ENCODE measurements at places on chromosomes 7 and 10.

GRCh38 chr7:84647797-84648757 is 453.5 kb upstream of the SEMA3A start:
- DNase-seq: no peak

DNA sequence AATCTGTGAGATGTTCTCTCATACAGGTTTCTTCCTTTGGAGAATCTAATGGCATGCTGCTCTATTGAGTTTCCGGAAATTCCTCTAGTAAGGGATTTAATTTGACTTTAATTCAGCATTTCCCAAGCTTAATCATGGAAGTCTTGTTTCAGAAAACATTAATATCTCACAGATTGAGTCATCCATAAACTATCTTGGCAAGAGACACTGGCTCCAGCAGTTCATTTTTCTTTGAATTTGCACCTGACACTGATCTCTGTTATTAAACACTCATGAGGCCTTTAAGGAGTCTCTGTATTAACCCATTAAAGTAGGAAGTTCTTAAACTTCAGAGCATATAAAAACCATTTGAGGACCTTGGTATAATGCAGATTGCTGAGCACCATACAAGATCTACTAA is 3.6 kb upstream of the ITGB8 start:
- DNase-seq: no peak

DNA sequence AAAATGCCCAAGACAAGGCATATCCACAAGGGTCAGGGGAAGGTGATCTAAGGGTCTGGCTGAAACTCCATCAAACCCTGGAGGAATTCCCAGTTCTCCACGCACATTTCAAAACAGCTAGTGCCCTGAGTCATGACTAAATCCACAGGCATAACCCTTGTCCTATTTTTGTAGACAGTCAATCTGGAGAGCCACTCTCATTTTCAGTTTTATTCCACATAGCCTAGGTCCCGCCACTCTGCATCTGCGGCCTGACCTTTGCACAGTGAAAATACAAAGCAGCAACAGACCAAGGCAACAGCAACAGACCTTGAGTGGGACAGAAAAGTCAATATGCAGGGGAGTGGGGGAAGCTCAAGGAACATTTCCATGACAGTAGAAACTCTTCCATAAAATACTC is 201.4 kb upstream of the NPVF start:
- no peak for DNase-seq

DNA sequence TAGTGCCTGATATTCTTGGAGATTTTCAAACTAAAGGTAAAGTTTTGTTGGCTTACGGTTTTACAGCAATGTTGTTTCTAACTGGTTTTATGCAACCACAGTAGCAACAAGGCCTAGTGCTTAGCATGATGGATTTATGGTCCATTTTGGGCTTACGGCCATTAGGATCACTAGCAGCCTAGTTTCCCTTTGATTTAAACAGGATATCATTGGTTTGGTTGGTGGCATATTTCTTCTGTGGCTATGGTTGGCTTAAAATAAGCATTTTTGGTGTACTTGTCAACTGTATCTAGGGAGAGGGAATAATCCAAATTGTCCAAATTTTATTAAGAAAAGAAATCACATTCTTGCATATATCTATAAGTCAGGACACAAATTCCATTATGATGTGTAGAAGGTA is 194.0 kb downstream of the HDAC9 start:
- DNase-seq: no peak

- DNase-seq: no peak
Observed at GRCh38 chr7:142001163-142001874, 5.6 kb downstream of the MGAM start.

DNA sequence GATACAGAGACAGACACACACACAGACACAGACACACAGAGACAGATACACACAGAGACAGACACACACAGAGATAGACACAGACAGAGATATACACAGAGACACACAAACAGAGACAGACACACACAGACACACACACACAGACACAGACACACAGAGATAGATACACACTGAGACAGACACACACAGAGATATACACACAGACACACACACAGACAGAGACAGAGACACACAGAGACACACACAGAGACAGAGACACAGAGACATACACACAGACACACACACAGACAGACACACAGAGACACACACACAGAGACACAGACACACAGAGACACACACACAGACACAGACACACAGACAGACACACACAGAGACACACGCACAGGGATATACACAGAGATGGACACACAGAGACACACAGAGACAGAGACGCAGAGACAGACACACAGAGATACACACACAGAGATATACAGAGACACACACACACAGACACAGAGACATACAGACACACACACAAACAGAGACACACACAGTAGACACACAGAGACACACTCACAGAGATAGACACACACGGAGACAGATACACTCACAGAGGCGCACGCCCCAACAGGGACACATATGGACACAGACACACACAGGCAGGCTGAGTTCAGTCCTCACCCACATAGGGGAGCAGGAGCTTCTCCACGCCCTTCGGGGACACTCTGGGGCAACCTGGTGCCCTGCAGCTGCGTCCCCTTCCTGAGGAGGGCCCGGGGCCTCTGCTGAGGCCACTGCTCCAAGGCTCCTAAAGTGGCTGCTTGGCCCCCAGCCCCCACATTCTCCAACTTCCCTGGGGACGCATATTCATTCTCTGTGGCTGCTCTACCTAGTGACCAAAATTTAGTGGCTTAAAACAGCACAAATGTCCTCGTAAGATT is 10.3 kb upstream of the PPP2R2D start:
- no peak for DNase-seq

DNA sequence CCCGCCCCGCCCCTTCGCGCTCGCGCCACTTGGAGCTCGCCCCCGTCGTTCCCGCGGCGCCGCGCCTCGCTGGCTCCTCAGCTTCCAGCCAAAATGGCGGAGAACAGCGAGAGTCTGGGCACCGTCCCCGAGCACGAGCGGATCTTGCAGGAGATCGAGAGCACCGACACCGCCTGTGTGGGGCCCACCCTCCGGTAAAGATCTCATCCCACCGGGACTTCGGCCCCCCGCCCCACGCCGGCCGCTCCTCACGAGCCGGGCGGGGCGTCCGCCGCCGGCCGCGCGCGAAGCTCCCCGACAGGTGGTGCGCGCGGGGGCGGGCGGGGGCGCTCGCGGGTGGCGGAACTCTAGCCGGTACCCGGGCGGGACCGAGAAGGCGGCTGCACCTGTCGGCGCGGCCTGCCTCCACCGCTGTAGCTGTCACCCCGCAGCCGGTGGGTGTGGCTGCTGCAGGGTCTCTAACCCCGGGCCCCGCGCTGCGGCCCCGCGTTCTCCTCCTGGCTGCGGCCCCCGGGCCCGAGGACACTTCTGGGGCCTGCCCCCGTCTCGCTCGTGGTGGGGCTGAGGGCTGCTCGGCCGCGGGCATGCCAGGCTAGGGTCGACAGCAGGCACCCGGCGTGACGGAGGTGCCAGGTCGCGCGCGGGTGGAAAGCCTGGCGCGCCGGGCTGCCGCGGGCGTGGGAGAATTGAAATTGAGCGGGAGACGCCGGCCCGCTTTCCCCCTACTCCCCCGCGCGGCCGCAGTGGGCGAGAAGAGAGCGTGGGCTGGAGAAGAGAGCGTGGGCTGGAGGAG is at the start of gene EXOC6:
Gene EXOC6 (plus strand): TSS at position 80 of the 793 bp plus-strand sequence. CDS start 14 bp downstream, at position 94.
- DNase-seq: peak; percentile 75

DNA sequence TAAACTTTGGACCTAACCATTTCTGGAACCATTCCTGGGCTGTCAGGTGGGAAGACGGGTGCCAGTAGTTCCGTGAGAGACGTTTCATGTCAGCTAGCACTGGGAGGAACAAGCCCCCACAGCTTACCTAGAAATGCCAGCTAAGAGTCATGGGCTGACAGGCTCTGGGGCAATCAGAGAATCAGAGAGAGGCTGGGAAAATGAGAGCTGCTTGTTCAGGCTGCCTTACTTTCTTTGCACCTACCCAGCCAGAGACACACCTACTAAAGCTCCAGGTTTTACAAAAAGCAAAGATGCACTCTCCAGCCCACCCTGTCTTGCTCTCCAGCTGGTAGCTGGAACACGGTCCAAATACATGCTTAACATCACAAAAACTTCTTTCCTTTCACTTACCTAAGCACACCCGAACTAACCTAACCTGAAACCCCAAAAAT is 688 bp downstream of the PTN start:
- DNase-seq: no peak

GRCh38 chr7:33604056-33604455 is 301.3 kb upstream of the BMPER start:
- no peak for DNase-seq

GRCh38 chr10:21314906-21315644 is 210.4 kb downstream of the SKIDA1 start:
- DNase-seq: no peak

DNA sequence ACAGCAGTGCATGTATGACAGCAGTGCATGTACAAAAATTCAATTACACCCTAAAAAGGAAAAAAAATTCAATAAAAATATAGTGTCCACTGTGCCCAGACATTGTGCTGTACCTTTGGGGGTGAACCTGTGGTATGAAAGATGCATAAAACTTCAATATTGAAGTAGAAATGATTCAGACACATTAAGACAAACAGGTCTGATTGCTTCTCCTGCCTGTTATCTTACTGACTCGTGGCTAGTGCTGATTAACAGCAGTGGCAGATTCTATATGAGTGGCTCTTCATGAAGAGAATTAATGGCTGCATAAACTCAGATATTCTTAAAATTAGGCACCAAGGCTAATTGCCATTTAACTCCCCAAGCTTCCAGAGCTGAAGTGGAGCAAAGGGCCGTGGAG is 37.9 kb downstream of the GATA3 start:
- no peak for DNase-seq

GRCh38 chr7:51326656-51327286 is 10.2 kb upstream of the COBL start:
- no peak for DNase-seq

GRCh38 chr7:143387156-143387975 is 6.2 kb downstream of the ZYX start:
- no peak for DNase-seq

DNA sequence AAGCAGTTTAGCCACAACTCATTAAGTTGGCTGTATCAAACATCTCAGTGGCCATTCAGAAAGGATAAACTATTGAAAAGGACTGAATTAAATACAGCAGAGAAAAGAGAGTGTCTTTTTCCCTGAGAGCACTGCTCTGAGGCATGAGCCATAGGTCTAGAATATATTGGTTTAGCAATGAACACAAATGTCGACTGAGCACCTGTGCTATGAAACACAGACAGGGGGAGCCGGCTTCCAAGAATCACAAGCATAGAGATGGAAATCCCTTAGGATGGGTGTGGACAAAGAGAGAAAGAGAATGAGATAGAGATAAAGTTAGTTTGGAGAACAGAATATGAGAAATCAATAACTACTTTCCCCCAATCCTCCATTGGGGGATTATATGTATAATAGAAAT is 54.8 kb downstream of the DGKI start:
- DNase-seq: no peak

- no peak for DNase-seq
Observed at GRCh38 chr10:69883310-69884023, 81.8 kb downstream of the COL13A1 start.

DNA sequence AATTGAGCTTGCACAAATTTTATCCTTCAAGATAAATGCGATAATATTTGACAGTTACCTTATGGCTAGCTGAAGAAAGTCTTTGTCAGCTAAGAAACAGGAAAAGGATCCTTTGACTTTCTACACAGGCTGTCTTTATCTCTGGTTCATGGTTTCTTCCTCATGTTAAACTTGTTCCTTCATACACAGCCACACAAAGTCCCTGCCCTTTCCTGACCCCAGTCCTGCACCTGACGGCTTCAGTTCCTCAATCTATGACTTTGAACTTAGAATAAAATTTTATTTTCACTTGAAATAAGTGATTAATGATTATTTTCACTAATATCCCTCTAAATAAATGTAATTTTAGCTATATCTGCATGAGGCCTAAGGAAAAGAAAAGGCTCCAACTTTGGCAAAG is 77.8 kb upstream of the PRSS1 start:
- no peak for DNase-seq

GRCh38 chr10:69458430-69459100 is 7.3 kb downstream of the TSPAN15 start:
- DNase-seq: no peak

GRCh38 chr7:1024876-1025742 is 19.2 kb upstream of the GPR146 start:
- no peak for DNase-seq

DNA sequence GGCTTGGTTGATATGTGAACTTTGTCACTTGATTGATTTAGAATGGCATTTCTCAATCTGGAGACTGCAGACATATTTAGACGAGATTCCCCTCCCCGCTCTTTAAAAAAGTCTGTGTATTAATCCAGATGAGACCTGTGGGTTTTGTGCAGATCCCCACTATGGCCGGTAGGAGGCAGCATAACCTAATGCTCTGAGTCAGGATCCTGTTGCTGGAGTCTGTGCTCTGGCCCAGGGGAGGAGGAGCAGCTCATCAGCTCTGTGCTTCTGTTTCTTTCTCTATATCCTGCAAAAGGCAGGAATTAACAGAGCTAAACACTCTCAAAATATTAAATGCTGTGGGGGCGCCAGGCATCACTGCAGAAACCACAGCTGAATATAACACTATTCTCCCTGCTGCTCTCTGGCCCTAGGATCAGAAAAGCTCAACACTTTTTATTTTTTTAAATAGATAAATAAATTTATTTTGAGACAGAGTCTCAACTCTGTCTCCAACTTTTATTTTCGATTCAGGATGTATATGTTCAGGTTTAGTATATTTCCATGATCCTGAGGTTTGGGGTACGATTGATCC is 23.9 kb upstream of the SEPHS1 start:
- DNase-seq: peak; percentile 29

Measured in activated T-helper 9 cell treated with anti-CD3 and anti-CD28 coated beads, Interleukin-2, amount 50 U/mL, for 16 hours (primary cell).